ENCODE measurements at places on chromosomes 4 and X.

GRCh38 chr4:77566148-77566547 is 39.5 kb upstream of the CXCL13 start:
- DNase-seq: no peak

- no peak for DNase-seq
Measured at GRCh38 chrX:24259544-24260240, 54.2 kb downstream of the SUPT20HL2 start.

- no peak for DNase-seq
Measured at GRCh38 chr4:154911097-154911496, 130.0 kb downstream of the RBM46 start.

GRCh38 chrX:18899796-18900380 is 84.0 kb downstream of the PHKA2 start:
- DNase-seq: no peak

DNA sequence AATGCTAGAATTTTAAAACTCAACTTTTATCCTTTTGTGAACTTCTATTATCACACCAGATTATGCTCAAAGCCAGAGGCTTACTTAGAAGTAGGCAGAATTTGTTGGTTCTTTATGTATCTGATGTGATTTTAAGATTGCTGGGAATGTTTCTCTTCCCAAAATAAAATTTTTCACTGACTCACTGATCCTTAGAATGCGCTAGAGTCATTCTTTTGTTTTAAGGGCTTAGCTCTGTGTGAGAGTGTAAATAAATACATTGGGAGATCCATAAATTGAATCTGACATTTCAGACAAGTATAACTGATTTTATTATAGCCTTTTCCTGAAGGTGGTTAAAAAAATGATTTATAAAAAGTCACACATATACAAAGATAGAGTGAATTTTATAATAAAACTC is 101.3 kb downstream of the LARP1B start:
- DNase-seq: no peak

DNA sequence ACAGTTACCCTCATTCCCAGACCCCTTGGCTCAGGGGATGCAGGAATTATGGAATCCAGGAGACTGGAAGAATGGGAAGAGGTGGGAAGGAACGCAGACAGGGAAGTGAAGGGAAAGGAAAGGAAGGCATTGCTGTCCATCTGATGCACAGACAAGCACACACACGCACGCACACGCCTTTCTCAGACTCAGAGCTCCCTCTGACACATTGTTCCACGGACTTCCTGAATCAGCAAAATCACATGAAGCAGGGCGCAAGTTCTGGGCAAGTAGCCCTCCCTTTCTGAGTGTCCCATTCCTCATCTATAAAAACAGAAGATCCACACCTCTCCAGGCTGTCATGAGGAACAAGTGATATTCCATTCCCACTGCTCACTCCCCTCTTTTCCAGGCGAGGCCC is 13.2 kb downstream of the IQSEC2 start:
- DNase-seq: no peak

- DNase-seq: no peak
Measured at GRCh38 chrX:5829469-5829868, 399.2 kb downstream of the NLGN4X start.

DNA sequence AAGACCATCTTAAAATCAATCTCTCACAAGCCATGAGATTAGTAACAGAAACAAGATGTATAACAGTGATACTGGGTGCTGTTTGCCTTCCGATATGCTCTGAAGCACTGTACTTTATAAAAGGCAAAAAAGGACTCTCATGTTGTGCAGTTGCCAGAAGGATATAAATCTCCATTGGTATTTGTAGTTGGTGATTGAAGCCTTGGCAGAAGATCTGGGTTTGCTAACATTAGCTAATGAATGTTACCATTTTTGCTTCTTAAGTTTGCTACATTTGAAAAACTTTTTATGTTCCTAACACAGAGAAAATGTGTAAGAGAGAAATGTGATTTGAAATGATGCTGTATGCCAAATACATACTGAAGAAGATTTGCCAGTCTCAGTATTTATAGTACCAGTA is 44.4 kb downstream of the RAP1GDS1 start:
- no peak for DNase-seq

- no peak for DNase-seq
Measured at GRCh38 chrX:21319323-21319722, 54.9 kb upstream of the CNKSR2 start.

DNA sequence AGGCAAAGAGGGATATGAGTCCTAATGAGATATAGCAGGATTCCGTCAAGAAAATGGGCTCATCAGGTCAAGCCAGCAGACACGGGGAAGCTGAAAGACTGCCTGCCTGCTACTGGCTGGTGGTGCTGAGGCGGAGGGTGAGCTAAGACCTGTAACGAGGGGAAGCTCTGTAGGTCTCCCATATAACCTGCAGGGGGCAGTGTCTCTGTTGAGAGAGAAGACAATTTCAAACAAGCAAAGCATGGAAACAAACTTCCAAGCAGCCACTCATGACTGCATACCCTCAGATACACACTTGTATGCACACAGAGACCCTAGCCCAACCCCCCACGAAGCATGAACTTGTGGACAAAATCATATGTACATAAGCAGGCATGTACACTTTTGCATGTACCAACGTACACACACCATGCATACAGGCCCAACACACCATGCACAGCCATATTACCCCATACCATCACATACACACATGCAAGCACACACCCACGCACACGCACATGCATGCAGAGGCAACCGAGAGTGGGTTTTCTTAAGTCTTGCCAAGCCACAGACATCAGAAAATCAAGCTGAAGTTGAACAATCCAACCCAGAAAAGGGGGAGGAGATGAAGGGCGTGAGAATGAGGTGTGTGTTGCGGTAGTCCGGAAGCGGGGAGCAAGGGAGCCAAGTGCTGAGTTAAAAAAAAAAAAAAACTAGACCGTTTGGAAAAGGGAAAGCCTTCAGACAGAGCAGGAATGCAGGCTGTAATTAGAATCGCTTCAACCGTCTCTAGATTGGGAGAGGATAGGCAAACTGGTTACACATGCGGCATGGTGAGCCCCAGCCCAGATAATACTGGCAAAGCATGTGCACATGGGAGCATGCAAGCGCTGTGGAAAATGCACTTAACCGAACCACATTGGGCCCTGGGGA is 71.0 kb downstream of the PJA1 start:
- DNase-seq: no peak

GRCh38 chr4:38155589-38156294 is 195.5 kb downstream of the PTTG2 start:
- no peak for DNase-seq

DNA sequence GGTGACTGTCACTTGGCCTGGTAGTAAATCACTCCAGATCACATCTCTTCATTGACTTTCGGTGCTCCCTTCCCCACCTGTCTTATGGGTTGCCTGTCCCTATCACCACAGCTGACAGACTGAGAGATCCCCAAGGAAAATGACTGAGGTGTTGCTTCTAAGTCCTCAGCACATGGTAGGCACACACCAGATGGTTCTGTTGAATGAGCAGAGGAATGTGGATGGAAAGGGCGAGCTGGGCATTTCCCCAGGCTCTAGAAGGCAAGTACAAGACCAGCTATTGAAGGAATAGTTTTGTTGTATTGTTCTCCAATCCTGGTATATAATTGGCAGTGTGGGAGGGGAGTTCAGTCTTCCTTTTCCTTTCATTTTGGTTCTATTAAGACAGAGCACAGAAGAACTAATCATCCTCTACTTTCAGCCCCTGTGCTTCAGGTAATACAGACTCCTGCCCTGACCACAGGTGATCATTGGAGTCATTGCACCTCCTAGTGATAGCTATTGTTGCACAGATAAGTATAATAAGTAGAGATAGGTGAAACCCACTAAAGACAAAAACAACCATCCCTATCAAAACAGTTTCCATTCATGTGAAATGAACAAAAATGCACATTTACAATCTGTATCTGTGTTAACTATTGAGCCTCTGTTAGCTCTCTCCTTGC is 158.6 kb downstream of the TRAM1L1 start:
- no peak for DNase-seq

- no peak for DNase-seq
Measured at GRCh38 chr4:123478859-123479345, 82.3 kb downstream of the SPRY1 start.

GRCh38 chr4:187685247-187685646 is 310.3 kb upstream of the ZFP42 start:
- no peak for DNase-seq

GRCh38 chrX:74924449-74925224 is 615 bp downstream of the NEXMIF start:
- no peak for DNase-seq

DNA sequence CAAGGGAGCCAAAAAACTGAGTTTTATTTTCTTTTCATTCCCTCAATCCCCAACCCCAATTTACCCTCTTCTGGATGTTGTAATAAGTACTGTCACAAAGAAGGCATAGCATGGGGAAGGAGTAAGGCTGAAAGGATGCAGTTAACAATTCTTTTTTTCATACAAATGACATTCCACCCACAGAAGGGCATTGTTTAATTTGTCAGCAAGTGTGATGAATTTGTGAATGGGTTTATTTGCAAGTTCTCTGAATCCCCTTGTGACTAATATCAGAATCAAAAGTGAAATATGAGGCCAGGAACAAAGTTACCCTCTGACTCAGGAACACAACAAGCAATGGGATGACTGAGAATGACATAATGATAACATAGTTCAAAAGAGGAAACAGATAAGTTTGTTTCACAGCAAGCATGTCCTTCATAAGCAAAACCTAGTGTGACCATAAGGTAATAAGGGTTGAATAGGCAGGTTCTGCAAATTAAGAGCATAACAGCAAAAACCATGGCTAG is 2.1 kb downstream of the GEMIN8 start:
- no peak for DNase-seq

- DNase-seq: no peak
Measured at GRCh38 chrX:118251271-118251670, 94.6 kb upstream of the WDR44 start.

DNA sequence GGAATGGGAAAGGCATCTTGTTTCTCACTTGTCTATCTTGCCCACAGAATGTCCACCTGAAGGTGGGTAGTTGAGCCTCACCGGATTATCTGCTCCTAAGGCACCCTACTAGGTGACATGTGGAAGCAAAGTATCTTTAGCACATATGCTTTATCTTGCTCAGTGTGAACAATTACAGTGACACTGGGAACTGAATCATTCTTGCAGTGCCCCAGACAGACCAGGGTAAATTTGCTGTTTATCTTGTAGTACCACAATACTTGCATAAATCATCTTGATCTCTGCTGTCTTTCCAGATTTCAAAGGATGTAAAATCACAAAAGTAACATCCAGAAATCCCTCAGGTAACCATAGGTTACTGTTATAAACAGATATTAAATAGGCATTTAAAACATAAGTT is 930.0 kb upstream of the INTU start:
- DNase-seq: no peak

All from esophagus squamous epithelium (tissue), 5 donors.